A549 treated with CORT108297 at 1 μM for 4 hours (cell line): ENCODE measurements at places on chromosomes 6 and 20. TPM values are rescaled to one million over a fixed set of nuclear protein-coding genes. Genes with fewer than 3 reads are reported as not detected.

Gene PPIL6
- total RNA-seq, result 1.4 to 2.9 TPM (median 2.6 TPM) in 5 replicates

Gene SYCP2
- total RNA-seq, result 0.35 to 0.60 TPM (median 0.50 TPM) in 5 replicates

Gene VSX1
- total RNA-seq, result 1.0 to 1.2 TPM (median 1.1 TPM) in 5 replicates

Gene PABPC1L
- 14.4 to 24.0 TPM (median 18.8 TPM) in 5 replicates for total RNA-seq

Gene NRN1
- total RNA-seq, result 0.74 to 0.94 TPM (median 0.76 TPM) in 5 replicates

Gene C6orf132
- 1.2 to 1.8 TPM (median 1.6 TPM) in 5 replicates for total RNA-seq

Gene KDM1B
- 6.3 to 7.9 TPM (median 7.7 TPM) in 5 replicates for total RNA-seq

Gene ZSCAN31
- total RNA-seq, result 1.7 to 2.8 TPM (median 2.1 TPM) in 5 replicates

Gene ANKRD66
- total RNA-seq, result not detected in 5 replicates

Gene MMUT
- 4.7 to 7.7 TPM (median 5.8 TPM) in 5 replicates for total RNA-seq

Gene COQ3
- total RNA-seq, result 9.8 to 12.1 TPM (median 11.0 TPM) in 5 replicates

Gene TAAR5
- not detected in 5 replicates for total RNA-seq

Gene NEDD9
- 30.3 to 45.7 TPM (median 40.6 TPM) in 5 replicates for total RNA-seq

Gene SLC17A1
- total RNA-seq, result 0.10 TPM in 1 of 5 replicates, not detected in the others

Gene COX4I2
- total RNA-seq, result not detected in 5 replicates

Gene COL21A1
- total RNA-seq, result 0.72 to 1.1 TPM (median 0.76 TPM) in 5 replicates

Gene HLA-DQB1
- not detected in 5 replicates for total RNA-seq

Gene HLA-DOB
- total RNA-seq, result 0.12 to 0.35 TPM (median 0.18 TPM) in 5 replicates

Gene EIF6
- 365 to 422 TPM (median 402 TPM) in 5 replicates for total RNA-seq

Gene EMILIN3
- total RNA-seq, result 0.27 to 0.55 TPM (median 0.50 TPM) in 5 replicates
